Astrocyte of the spinal cord (primary cell): ENCODE measurements at places on chromosomes 2 and 18.
A peak's percentile ranks its signal among the peaks of the same experiment; 100 is the strongest.

- no peak for DNase-seq
These were observed 1.1 kb upstream of the KCNIP3 start for GRCh38 chr2:95296011-95296410.

DNA sequence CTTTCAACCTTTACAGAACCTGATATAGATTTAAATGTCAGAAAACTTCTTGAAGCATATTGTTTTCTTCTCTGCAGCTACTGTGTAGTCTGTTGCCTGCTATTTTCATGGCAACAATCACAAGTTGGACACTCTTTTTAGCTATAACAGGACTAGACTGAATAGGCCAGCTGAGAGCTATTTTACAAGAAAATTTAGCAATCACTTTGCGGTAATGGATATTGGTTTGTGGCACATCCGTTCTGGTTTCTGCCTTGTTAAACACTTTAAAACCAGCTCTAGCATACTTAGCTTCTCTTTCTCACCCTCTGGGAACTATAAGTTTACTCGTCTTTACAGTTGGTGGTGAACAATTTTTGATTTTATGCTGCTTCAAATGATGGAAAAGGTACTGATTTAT is 125.7 kb downstream of the MAP2 start:
- DNase-seq: no peak

DNA sequence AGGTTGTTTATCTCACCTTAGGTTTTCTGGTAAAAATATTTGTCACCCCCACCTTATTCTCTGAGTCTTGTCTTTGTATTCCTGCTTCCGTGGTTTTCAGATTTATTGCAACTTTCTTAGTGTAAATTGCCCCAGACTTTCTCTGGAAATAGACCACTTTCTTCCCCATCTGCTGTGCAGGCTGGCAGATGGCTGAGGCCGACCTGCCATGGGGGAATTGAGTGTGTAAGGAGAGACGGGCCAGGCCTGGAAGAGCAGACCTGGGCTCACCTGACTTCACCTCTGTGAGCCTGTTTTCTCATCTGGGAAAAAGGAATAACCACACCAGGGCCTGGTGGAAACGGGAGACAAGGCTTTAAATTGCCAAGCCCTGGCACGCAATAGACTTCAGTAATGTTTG is 44.9 kb downstream of the ACKR3 start:
- no peak for DNase-seq

DNA sequence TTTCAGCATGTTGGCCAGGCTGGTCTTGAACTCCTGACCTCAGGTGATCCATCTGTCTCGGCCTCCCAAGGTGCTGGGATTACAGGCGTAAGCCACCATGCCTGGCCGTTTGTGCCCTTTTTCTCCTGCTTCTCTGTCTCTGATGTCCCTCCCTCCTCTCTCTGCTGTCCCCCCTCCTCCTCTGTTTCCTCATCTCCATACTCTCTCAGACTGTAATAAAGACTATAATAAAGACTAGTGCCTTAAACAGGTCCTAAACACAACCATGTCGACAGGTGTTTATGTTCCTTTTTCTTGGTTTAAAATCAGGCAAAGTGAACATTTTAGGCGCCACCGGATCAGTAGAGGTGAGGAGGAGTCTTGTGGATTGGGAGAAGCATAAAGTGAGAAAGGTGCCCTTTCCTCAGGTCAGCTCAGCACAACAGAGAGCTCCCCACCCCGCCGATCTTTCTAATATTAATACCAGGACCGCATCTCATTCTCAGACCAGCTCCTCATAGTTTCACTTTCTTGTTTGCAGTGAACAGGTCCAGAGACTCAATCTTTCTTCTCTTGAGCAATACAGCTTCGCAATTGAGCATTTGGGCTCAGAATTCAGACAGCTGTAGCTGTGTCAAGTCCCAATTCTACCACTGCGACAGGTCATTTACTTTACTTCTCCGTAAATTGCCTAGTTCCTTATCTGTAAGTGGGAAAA is 23.7 kb downstream of the TIMM21 start:
- no peak for DNase-seq

DNA sequence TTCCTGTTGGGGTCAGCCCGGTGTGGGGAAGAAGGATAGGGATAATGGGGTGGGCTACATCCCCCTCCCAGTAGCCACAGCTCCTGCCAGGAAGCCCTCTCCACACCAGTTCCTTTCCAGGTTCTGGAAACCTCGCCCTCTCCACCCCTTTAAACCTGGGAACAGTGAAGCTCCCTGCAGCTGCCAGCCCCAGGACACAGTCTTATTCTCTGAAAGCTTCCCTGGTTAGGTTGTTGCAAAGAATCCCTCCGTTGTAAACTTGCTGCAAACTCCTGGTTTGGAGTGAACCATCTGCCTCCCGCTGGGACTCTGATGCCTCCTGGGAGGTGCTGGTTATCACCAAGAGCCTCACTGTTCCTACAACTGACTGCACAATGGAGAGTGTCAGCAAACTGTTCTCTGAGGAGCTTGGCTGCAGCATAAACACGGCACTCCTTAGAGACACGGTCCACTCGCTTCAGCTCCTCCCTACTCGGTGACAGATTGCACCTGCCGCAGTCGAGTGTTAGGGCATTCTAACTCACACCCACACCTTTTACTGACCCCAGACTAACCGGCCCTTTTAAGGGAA is 261.8 kb upstream of the RAB6C start:
- DNase-seq: no peak

DNA sequence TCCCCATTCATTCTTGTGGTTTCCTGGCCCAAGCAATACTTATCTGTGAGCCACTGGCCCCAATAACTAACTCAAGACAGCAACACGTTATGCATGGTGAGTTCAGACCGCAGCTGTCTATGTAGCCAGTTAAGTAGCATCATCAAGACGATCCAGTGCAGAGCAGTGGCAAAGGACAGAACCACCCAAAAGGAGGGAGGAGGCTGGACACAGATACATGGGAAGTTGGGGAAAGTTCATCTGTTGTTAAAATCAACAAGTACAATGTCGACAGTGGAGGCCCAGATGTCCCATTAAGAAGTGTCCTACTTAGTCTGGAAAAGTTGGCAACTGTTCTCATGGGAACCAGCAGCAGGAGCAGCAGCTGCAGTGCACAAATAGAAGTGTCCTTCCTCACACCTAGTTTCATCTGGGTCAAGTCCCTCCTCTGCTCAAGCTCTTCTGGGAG is 106.9 kb upstream of the THOC1 start:
- peak; percentile 21 for DNase-seq

DNA sequence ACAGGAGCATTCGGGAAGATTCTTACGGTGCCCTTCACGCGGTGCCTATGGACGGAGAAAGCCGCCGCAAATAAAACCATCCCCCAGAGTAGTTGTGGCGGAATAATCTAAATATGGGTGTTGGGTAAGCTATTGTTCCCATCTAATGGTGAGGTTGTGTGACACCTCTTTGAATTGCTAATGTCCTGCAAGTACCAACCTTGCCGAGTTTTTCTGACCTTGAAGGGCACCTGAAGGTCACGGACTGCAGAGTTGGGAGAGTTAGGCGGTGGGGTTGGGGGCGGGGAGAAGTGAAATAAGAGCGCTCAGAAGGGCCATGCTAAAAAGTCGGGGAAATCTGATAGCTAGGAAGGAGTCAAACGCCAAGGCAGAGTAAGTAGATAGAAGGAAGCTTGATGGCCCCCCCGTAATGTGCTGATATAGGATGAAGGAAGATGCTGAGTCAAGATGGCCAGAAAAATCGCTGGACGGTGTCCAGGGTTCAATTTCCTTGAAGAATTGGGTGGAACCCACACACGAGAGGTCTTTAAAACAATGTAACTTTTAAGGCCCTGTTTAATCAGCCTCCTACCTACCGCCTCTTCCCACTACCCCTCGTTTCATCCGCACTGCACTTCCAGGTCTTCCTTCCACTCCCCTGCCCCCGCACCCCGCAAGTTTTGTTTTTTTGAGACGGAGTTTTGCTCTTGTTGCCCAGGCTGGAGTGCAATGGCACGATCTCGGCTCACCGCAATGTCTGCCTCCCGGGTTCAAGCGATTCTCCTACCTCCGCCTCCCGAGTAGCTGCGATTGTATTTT is 600 bp downstream of the KATNAL2 start:
- peak; percentile 36 for DNase-seq

DNA sequence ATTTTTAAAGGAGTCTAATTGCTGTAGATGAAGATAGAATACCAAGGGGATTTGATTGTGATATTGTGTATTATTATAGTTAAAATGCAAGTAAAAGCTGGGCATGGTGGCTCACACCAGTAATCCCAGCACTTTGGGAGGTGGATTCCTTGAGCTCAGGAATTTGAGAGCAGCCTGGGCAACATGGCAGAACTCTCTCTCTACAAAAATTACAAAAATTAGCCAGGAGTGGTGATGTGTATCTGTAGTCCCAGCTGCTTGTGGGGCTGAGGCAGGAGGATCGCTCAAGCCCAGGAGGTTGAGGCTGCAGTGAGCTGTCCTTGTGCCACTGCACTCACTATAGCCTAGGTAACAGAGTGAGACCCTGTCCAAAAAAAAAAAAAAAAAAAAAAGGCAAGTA is 687.0 kb downstream of the NUP35 start:
- DNase-seq: no peak

DNA sequence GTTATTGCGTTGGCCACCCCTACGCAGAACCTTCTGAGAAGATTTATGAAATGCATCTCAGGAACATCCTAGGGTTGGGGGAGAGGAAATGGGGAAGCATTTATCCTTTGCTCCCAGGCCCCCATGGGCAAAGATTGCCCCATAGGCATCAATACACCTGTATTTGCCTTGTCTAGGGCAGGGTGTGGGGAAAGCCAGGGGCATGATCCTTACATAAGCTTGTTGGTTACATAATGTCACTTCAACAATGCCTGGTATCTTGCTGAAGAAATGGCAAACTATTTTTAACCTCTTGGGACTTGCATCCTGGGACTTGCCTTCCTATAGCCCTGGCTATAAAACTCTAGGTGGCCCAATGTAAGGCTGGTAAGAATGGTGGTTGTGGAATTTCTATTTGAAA is 53.9 kb upstream of the SPRED2 start:
- no peak for DNase-seq

DNA sequence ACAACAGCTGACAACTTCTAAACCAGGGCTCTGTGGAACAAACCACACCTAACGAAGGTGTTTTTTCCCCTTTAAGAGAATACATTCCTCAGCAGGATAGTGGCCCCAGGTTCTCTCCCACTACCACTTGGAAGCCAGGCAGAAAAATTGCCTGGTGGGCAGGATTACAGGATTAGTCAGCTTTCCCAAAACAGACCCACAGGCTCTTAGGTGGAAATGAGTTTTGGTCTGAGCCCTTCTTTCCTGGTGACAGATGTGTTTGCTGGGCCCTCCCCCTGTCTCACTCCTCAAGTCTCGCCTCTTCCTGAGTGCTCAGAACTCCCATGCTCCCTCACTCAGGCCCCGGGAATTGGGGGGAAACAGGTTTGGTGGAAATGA is 139.4 kb upstream of the HAAO start:
- peak; percentile 43 for DNase-seq

GRCh38 chr2:16665748-16666448 is at the start of gene CYRIA:
CYRIA (minus strand) TSS chr2:16665834; CDS start chr2:16588119, 77,715 bp downstream.
- DNase-seq: peak; percentile 35

GRCh38 chr2:130834931-130835765 is 1.6 kb upstream of the ARHGEF4 start:
- no peak for DNase-seq

DNA sequence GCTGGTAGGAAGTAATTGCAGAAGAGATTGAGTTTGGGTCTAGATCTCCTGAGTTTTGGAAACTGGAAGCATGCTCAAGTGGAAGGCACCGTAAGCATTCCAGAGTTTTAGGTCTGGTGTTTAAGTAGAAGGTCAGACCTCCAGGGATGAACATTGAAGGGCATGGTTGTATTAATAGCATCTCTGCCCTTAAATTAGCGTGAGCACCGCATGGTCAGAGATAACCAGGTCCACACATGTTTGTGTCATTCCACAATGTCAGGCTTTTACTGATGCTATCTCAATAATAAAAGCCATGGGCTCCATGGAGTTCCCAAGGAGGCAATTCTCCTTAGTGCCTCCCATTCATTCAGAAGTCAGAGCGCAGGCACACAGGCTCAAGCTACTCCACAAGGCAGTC is 28.3 kb upstream of the ZNF407 start:
- no peak for DNase-seq

- DNase-seq: no peak
These were observed 129.7 kb upstream of the MYCN start for GRCh38 chr2:15810477-15811150.

- DNase-seq: no peak
These were observed 164.3 kb downstream of the TRABD2A start for GRCh38 chr2:84716564-84716963.

- no peak for DNase-seq
These were observed 264.3 kb downstream of the LRRTM1 start for GRCh38 chr2:80040226-80040625.

GRCh38 chr2:20541651-20542050 is 94.8 kb downstream of the RHOB start:
- no peak for DNase-seq

GRCh38 chr2:177972782-177973181 is 99.8 kb downstream of the PDE11A start:
- no peak for DNase-seq

GRCh38 chr2:109138449-109138848 is 9.4 kb downstream of the SH3RF3 start:
- DNase-seq: no peak

- no peak for DNase-seq
These were observed 9.5 kb upstream of the SLC1A4 start for GRCh38 chr2:64979744-64980143.

GRCh38 chr2:110807522-110807921 is 75.1 kb downstream of the ACOXL start:
- DNase-seq: peak; percentile 67

DNA sequence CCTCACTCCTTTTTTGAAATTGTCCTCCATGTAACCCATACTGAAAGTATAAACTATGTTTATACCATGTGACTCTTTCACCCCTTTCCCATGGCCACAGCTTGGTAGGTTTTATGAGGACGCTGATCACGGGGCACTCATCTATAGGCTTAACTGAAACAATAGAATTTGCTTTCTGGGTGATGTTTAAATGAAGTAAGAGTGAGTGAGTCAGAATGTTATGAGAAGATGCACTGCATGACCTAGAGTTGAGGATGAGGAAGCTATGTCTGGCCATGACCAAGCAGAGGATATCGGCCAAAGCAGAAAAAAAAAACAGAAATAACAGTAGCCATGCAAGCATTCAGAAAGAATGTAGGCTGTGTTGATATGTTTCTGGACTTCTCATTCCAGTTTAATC is 34.9 kb downstream of the SCN1A start:
- DNase-seq: no peak

DNA sequence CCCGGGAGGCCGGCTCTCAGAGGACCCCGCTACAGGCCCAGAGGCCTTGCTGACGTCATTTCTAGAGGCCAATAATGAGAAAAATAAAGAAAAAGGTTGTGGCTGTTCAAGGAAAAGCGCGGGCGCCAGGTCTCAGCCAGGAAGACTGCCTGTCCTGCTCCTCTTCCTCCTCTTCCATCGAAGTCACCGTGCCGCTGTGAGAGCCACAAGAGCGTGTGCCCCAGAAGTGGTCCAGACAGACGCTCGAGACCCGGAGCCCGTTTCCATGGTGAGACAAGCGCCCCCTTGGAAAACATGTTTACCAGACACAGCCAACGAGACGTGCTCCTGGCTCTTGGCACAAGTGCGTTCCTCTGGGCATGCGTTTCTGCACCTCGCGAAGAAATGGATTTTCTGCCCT is 210.5 kb downstream of the HDAC4 start:
- DNase-seq: no peak
